Activated T-cell treated with anti-CD3 and anti-CD28 coated beads for 48 hours (primary cell): ENCODE measurements at places on chromosomes 7 and 10.

GRCh38 chr7:144483189-144483588, 79.7 kb upstream of the NOBOX start:
- no peak for DNase-seq

DNA sequence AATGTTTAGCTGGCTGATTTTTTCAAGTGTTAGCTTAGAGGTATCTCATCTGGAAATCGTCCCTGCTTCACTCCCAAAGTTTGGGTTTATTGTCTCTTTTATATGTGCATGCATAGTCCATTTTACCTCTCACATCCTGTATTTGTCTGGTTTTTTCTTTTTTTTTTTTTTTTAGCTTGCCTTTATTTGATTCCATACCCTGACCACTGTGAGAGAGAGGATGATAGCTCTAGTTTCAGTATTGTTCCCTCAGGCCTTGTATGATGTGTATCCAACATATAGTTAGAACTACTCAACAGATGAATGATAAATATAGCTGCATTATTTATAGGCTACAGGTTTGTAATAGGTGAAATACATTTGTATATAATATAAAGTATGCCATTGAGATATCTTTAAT, 29.9 kb downstream of the PCGF5 start:
- no peak for DNase-seq

DNA sequence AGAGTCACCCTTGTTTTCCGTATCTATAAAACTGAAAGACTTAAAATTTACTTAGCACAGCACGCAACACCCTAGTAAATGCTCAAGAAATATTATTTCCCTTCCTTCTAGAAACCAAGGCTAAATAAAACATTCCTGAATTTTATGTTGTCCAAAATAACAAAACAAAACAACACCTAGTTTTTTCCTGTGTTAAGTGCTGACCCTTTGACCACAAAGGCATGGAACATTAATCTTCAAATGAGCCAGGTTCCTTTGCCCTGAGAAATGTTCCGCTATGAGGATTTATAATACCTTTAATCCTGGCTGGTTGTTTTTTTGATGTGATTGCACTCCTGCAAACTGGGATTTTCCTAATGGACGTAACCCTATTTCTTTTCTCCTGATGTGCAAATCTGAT, 29.0 kb upstream of the DGKI start:
- no peak for DNase-seq

DNA sequence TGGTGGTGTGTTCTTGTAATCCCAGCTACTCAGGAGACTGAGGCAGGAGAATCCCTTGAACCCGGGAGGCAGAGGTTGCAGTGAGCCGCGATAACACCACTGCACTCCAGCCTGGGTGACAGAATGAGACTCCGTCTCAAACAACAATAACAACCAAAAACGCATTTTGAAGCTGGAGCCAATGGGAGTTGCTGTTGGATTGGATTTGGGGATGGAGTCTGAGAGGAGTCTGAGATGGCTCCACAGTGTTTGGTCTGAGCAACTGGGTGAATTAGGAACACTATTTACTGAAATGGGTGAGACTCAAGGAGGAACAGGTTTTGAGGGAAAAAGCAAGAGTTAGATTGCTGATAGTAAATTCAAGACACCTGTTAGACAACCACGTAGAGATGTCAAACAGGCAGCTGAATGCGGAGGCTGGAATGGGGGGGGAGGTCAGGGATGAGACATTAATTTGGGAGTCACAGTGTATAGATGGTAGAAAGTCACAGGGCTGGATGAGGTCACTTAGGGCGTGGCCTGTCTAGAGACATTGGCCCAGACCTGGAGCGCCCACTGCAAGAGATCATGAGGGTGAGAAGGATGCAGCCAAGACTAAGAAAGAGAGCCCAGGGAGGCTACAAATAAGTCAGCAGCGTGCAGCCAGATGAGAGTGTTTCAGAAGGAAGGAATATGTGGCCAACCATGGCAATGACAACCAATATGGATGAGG, 56.4 kb downstream of the CYCS start:
- DNase-seq, result no peak

DNA sequence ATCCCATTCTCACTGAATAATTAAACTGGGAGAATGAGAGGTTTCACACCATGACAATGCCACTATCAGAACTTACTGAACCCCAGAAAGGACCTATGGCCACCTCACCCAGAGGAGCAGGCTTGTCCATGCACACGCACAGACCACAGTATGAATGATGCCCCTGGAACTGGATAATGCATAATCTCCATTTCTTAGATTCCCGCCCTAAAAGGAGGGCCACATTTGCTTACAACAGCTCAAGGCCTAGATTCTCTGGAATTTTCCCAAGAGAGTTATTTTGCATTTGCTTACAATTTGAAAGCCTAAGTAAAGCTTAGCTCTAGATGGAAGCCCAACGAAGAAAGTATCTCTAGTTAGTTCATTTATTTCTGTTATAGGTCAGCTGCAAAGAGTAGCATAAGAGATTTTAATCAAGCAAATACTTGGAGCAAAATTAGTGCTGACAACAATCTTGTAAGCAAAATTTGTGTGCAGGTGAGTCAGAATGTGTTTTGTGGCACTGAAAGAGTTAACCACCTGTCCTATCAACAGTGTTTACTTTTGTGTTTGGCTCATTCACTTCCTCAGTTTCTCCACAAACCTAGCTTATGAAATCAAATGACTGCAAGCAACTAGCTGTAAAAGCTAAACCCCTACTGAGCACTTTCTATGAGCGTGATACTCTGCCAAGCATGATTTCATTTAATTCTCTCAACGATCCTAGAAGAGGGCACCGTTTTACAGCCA, 32.1 kb downstream of the ELMO1 start:
- no peak for DNase-seq

DNA sequence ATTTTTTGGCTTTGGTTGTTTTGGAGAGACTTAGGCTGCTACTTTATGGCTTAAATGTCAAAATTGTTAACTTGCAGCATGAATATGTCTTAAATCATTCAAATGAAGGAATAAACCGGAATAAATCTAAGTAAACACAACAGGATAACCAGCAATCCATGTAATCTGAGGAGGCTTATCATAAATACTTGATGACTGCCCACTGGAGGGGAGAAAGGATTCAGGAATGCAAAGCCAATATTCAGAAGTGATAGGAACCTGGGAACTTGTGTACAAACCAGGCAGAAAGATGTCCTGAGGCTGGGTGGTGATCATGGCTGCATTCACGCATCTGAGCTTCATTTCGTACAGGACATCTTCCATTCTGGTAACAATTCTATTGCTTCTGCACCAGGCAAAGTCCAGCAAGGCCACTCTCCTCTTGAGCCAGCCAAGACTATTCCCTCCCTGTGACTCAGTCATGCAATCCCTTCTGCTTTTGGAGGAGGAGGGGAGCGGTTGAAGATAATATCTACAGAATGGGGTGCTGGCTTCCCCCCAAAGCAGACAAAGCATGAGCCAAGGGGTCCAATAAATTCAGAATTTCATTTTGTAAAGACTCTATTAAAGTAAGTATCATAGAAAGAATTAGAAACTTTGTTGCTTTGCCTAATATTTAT, 374.5 kb downstream of the PHTF2 start:
- DNase-seq, result no peak

GRCh38 chr10:113272511-113272910, 280.3 kb upstream of the HABP2 start:
- no peak for DNase-seq

GRCh38 chr10:112782200-112782907, 167.7 kb upstream of the TCF7L2 start:
- DNase-seq, result no peak

DNA sequence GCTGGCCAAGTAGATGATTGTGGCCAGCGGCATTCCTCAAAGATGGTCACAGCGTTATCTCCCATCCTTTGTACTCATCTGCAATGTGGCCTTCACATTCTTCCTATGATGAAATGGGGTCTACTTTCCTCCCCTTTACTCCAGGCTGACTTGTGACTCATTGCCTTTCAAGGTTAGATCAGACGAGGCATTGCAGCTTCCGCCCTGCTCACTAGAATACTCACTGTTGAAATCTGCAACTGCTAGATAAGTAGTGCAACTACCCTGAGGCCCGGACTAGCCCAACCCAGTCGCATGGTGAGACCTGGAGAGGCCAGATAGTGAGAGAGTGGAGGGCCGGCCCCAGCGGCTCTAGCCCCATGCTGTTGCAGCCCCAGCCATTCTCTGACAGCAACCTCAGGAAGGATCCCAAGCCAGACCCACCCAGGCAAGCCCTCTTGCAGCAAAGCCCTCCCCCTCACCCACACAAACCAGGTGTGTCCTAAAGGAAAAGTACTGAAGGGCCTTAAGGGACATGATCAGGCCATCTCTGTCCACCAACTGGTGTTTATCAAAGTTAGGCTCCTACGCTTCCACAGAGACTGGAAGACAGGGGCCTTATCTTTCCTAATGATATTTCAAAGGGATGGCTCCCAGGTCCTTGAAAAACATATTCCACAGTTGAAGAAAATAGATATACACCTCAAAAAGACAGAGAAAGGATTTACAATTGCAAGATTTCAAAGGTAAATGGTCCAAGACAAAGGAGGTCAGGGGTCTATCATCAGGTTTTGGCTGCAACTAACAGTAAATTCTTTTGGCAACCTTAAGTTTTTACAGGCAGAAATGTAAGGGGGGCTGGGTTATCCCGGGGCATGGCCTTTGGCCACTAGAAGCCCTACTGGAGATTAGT, 107.2 kb upstream of the TRIM24 start:
- DNase-seq, result no peak

- no peak for DNase-seq
Measured at GRCh38 chr7:144391014-144391413, 12.5 kb downstream of the NOBOX start.

- no peak for DNase-seq
Measured at GRCh38 chr10:119715628-119716505, 10.0 kb upstream of the INPP5F start.

DNA sequence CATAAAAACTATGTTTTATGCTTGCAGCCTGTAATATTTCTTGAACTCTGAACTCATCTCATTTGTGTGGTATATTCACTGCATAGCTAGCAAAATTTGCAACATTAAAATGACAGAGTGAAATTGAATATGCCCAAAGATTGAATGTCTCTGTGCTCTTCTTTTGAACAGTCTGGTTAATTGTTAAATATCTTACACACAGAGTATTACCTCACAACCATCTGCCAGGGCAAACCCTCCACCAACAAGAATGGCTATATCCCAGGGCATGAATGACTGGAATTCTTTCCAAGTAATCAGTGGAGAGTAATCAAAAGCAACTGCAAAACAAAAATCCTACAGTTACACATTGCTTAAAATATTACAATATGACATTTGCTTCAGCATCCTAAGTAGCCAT, 76.9 kb downstream of the SLC13A1 start:
- DNase-seq, result no peak

DNA sequence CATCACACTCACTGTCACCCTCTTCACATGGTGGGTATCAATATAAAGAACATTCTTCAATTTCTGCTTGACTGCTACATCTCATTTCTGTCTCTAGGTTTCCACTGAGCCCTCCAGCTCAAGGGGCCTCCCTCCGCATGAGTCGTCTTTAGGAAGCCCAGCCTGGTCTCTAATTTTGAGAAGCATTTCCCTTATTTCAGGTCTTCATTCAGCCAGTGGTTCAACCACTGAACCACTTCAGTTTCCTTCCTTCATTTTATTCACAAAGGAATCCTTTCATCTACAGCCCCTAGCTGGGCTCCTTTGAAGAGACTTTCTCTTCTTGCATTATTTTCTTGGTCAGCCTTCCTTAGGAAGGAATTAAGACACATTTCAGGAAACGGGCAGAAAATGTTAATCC, 257.4 kb downstream of the KCNMA1 start:
- no peak for DNase-seq

DNA sequence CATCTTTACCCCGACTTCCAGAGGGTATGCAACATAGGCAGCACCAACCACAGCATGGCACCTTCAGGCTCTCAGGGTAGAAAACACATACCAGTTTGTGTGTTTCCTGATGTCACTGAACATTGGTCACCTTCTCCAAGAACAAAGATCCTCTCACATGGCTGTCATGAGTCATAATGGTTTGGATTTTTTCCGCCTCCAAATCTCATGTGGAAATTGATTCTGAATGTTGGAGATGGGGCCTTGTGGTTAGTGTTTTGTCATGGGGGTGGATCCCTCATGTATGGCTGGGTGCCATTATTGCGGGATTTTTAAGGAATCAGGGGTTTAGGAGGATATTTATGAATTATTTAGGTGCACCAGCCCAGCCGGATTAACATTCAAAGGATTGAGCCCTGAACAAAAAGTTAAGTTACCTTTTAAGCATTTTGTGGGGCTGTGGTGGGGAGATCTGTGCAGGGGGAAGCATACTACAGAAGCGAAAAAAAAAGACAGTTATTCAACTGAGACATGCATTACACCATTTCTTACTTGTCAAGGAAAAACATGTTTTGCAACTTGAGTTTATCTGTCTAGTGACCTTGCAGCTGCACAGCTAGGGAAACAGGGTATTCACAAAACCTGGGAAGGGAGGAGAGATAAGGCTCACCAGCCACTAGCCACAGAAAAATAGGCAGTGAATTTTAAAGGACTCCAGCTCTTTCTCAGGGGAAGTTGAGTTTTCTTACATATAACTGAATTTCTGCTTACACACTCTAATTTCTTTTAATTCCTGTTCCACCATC, 774.1 kb upstream of the AUTS2 start:
- DNase-seq, result no peak

DNA sequence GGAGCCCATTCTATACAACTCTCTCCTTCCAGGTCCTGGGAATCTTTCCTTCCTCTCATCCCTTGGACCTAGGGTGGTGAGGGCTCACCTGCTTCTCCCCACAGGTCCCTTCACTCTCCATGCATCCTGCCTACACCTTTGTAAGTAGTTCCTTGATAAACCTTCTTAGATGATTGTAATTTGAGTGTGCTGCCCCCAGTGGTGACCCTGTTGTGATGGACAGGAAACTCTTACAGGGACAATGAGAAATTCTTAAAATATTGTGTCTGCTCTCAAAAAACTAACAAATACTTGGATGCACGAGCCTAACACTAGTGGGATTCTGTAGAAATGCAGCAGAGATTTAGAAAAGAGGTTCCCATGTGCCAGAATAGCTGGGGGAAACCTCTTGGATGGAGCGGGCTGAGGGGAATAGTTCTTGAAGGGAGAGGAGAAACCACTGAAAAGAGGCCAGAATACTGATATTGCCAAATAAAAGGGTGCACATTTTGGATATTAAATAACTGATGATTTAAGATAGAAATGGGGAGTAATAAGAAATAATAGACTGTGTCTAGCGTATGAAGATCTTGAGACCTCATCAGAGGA, 6.7 kb upstream of the PAXIP1 start:
- no peak for DNase-seq

DNA sequence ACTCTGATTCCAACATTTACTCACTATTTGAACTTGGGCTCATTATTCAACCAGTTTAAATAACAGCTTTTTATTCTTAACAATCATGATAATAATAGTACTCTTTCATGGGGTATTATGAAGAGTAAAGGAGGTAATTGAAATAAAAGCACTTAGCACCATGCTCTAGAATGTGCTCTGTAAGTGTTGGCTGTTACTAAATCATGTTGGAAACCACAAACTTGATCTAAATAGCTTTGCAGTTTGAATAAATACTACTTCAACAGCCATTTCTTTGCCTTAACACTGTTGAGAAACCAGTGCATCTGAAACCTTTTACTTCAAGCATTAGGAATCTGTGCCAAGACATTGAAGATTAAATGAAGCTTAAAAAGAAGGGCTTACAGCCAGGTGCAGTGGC, 7.9 kb upstream of the UPF2 start:
- DNase-seq, result no peak
